ELR (cell line): ENCODE measurements at places on chromosomes 11 and 22.

GRCh38 chr11:65867284-65868071 lies 5.1 kb downstream of the EFEMP2 start:
- DNase-seq = no peak

DNA sequence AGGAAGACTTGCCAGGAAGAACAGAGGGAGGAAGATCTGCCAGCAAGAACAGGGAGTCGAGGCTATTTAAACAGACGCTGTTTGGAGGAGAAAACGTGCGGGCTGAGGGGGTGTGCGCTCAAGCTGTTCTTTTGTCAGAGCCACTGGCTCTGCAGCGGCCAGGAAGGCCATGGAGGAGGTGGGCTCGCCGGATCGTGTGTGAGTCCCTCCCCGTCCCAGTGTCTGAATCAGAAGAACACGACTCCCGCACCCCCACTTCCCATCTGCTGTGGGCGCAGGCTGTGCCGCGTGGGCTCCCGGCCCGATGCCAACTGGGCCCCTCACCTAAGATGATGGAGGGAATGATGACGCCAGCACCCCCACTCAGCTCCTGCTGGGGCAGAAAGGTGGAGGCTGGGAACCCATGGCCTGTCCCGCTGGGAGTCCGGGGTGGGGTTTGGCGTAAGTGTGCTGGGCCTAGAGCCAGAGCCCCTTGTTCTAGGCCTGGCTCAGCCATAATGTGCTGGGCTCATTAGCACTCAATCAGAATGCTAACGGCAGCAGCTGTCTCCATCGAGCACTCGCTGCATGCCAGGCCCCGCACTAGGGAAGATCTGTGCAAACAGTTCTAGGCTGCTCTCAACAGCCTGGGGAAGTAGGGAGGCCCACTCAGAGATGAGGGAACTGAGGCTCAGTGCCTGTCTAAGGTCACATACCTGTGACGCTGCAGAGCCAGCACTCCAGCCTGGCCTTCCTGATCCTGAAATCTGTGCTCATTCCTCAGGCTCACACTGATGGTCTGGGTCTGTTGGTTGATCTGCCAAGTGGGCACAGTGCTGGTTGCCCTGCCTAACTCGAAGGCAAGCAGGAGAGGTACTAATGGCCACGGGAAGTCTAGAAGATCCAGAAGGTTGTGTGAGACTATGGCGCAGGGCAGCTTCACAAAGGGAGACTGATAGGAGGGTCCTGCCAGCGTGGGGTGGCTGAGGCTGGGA lies 11.5 kb downstream of the NPTXR start:
- no peak for DNase-seq

GRCh38 chr11:87405843-87406242 lies 368.1 kb downstream of the TMEM135 start:
- no peak for DNase-seq

DNA sequence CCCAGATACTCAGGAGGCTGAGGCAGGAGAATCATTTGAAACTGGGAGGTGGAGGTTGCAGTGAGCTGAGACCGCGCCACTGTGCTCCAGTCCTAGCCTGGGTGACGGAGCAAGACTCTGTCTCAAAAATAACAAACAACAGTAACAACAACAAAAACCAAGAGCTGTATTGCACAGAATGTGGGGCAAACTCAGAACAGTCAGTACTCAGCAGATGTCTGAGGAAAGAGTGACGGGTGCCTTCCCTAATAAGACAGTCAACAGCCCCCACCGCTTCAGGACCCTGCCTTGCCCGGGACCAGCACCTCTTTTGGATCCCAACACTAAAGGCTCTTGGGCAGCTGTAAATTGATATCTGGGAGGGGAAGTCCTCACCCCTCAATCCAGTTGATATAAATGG lies 40.3 kb downstream of the RIBC2 start:
- no peak for DNase-seq

- peak; percentile 76 for DNase-seq
Observed at GRCh38 chr11:75313513-75314272, 37.8 kb downstream of the ARRB1 start.

- peak; percentile 88 for DNase-seq
Observed at GRCh38 chr11:130068986-130069658, 572 bp upstream of the APLP2 start.

DNA sequence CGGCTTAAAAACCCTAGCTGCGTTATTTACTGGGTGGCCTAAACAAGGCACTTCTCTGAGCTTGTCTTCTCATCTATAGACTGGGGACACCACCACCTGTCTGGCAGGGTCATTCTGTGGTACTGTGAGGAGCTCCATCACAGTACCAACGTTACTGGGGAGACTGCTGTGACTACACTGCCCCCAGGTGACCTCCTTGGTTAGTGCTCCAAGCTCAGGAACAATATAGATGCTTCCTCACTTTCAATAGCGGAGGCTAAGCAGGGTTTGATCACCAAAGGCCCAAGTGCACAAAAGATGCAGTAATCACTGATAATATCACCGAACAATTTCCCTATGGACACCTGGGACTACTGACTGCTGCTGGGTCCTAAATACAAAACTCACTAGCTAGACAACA lies 18.8 kb downstream of the PRPF19 start:
- DNase-seq = peak; percentile 70

DNA sequence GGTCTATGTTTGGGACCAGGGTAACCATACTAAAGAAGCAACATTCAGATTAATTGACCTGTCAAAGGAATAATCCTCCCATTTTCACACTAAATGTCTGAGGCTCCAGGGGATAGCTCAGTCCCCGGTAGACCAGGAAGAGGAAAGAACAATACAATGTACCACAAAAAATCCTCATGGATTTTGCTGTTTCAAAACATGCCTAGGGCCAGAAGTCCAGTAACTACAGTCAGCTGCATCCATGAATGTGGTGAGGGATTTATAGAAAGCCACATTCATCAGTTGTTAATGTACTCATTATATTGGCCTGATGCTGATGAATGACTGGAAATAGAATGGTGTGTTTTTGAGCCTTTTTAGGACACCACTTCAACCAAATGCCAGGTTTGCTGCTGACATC lies 6.9 kb upstream of the ETS1 start:
- no peak for DNase-seq

DNA sequence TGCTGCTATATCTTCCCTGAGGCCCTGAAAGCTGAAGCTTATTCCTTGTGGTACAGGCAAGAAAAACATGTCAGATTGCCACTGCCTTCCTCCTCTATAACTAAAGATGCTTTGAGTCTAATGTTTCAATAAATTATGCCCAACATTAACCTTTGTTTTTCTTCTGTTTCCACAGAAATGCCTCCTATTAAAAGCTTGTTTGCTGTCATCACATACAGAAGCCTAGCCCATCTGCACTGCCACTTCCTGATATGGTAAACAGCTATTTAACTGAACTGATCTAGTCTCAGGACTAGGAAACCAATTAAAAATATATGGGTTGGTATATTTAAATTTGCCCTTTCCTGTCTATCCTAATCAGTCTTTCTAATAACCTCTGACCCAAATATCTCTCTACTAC lies 17.1 kb upstream of the CRTAM start:
- no peak for DNase-seq

- peak; percentile 20 for DNase-seq
Observed at GRCh38 chr11:48001438-48002021, 21.2 kb downstream of the PTPRJ start.

GRCh38 chr22:49752598-49753091 lies 75.0 kb downstream of the BRD1 start:
- no peak for DNase-seq

- DNase-seq = no peak
Observed at GRCh38 chr11:24514219-24514594, 17.4 kb downstream of the LUZP2 start.

DNA sequence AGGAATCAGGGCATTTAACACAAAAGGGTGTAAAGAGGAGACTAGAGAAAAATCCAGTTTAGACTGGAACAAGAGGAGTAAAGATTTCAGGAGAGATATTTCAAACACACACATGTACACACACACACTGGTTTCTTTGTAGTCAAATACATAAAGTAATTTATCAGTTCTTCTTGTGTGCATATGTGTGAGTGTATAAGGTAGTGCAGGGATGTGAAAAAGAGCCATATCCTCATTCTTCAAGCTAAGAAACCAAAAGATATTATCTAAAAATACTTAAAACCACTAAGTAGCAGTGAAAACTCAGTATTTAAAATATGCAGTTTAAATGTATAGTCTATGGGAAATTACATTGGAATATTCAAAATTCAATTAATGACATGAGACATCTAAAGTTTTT lies 52.5 kb upstream of the CARD18 start:
- DNase-seq = no peak

DNA sequence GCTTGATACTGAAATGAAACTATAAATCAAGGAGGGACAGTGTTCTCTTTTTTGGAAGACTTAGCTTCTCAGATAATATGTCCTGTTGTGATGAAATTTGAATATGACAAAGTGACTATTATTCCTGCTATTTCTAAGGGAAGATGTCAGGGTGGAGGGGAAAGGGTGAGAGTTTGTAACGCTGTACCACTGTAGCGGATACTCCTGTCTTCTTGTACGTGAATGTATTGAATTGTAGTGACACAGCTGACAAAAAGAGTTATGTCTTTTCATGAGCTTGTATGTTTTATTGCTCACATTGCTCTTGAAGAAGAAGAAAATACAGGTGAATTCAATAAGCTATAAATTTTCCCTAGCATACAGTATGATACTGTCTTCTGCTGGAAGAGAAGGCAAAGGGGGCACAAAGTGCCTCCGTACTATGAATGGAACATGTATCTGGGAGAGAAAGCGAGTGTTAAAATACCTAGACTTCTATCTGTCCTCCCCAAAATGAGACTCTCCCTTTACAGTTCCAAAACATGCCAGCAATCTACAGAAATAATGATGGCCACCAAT lies 538.5 kb upstream of the LRRC4C start:
- no peak for DNase-seq

- DNase-seq = no peak
Observed at GRCh38 chr22:39663751-39664150, 93.2 kb downstream of the CACNA1I start.

DNA sequence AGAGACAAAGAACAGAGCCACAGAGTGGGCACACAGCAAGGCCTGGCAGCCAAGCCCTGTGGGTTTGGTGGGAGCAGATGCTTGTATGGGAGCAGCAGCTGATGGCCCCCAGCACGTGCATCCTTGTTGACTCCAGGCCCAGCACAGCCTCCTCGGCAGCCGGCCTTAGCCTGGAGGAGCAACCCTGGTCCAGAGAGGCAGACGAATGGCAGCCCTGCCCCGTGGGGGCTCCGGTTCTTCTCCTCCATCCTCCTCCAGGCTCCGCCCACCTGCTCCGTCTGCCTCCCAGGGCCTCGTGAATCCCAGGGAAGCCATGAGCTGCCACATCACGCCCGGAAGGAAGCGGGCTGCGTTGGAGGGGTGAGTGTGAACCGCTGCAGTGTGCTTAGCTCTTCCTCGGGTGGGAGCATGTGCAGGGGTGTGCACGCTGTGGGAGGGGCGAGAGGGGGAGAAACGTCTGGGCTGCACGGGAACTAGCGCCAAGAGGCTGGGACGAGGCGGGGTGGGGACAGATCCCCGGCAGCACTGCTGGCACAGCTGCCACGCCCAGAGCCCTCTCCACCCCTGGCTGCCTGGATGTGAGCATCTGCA lies 36.3 kb upstream of the JAM3 start:
- DNase-seq = peak; percentile 23

DNA sequence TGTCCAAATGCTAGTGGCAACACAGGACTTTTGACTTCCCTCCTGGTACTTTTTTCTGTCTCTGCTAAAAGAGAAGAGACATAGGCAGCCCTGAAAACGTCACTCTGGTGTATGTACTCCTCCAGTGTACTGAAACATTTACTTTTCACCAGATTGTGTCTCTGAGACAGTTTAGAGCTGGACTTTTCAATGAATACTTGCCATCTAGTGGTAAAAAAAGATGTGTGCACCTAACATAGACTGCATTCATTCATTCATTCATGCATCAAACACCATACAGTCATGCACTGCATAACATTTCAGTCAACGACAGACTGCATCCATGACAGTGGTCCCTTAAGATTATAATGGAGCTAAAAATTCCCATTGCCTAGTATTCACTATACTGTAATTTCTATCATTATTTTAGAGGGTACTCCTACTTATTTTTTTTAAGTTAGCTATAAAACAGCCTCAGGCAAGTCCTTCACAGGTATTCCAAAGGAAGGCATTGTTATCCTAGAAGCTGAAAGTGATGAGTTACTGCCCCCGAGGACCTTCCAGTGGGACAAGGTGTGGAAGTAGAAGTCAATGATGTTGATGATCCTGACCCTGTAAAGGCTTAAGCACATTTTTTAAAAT lies 186.2 kb downstream of the SPON1 start:
- DNase-seq = peak; percentile 54

DNA sequence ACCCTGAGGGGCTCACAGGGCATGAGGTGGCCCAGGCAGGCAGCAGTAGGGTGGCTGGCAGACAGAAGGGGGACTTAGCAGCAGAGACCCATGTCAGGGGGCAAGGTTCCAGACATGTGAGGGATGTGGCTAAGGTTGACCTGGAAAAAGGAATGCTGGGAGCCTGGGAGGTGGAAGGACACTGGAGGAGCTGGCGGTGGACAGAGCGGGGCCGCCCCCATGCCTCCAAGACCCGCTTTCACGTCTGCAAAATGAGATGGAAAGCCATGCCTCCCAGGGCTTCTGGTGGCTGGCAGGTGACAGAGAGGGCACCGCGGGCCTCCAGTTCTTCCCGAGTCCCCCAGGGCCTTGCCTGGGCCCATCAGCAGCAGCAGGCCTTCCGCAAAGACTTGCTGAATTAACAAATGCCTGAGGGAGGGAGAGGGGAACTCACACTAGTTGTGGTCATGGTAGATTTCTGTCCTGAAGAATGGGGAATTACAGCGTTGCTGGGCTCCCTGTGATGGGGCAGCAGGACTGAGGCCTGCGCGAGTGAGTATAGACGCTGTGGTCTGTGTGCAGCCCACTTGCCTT lies 23.1 kb upstream of the SOX10 start:
- DNase-seq = no peak

DNA sequence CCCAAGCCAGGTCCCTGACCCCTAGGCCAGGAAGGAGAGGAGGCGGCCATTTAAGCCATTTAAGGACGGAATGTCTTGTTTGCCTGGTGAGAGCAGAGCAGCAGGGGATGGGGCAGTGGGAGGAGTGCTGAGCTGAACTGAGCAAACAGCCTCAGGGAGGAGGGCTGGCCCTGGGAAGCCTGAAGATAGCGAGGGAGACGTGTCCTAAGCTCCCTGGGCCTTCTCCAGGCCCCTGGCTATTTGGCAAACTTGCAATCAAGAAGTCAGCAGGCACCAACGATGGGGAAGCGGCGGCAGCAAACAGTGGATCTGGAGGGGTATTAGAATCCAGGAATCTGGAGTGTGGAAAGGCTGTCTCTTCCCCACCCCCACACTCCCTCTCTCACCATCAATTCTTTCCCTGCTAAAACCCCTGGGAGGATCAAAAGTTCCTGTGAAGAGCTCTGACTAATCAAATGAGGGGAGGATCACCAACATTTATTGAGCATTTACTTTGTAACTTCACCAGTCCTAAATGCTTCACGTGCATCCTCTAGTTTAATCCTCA lies 8.8 kb downstream of the BCL9L start:
- peak; percentile 72 for DNase-seq

DNA sequence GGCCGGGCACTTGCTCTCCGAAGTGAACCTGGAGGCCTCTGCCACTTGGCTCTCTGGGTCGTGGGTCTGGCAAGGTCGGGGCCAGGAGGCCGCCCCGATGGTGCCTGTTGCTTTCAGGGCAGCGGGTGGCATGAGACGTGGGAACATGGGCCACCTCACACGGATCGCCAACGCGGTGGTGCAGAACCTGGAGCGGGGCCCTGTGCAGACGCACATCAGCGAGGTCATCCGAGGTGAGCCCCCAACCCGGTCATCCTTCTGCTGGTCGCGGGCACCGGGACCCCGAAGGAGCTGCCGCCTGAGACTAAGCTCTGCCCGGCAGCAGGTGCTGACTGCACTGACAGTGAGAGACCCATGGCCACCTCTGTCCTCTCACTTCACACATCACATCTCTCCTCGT lies 40.0 kb downstream of the SBF1 start:
- DNase-seq = no peak
